ENCODE measurements at places on chromosomes 7 and 10.

DNA sequence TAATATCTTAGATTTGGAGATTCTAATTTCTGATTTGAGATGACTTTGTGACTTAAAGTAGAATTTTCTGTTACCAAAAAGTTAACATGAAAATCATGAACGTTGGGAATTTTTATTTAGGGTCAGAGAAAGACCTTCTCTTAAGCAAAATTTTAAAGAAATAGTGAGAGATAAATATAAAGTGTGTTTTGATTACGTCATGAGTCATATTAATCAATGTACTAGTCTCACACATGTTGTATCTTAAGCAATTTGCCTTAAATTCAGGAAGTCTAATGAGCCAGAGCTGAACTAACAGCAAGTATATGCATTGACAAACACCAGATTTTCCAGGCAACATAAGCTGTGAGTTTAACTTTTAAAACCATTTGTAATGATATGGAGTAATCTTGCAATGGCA, 765.5 kb upstream of the SORCS1 start:
- no peak for DNase-seq

DNA sequence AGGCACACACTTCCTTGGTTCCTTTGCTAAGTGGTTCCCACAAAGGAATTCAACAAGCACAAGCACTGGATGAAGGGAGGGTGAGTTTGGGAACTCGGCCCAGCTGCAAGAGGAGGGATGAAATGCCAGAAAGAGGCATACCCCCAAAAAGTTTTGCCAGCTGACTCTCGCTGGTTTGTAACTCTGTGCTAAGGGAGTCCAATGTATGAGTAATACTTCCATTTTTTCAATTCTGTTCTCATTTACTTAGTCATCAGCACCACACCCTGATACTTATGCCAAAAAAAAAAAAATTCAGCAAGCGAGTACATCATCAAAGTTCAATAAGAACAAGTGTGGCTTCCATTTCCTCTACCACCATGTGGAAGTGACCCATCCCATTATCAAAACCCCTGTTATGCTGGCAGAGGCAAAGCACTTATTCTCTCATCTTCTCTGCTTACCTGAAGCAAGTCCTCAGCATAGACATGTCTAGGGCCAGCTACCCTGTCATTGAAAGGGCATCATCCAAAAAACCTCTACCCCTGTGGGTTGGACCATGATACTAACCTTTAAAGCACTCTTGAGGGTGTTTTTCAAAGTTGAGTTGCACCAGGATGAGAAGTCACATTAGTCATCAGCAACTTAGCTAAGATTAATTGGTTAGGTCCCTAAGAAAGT, 6.9 kb upstream of the HYCC1 start:
- DNase-seq: no peak

- DNase-seq: no peak
Measured at GRCh38 chr7:142481548-142481947, 223.7 kb upstream of the PRSS58 start.

DNA sequence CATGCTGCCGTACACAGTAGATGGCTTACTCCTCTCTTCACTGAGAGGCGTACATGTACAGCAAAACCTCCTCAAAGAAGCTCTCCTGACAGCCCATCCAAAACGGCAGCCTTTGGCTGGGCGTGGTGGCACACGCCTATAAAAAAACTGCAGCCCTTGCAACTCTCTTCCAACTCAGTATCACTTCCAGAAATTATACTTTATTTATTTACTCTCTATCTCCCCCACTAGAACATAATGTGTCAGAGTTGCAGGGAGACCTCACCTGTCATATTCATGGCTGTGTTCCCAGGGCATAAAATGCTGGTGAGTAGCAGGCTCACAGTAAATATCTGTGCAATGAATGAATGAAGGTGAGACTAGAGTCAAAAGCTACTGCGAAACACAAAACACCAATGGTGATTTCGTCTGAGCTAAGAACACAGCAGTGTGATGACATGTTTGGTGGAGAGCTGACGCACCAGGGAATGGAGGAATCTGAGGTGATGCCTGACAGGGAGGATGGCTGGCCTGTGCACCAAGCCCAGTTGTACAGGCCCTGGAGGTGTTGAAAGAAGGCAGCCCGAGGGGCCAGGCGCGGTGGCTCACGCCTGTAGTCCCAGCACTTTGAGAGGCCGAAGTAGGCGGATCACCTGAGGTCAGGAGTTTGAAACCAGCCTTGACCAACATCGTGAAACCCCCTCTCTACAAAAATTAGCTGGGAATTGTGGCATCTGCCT, 55.3 kb downstream of the COBL start:
- DNase-seq: no peak

DNA sequence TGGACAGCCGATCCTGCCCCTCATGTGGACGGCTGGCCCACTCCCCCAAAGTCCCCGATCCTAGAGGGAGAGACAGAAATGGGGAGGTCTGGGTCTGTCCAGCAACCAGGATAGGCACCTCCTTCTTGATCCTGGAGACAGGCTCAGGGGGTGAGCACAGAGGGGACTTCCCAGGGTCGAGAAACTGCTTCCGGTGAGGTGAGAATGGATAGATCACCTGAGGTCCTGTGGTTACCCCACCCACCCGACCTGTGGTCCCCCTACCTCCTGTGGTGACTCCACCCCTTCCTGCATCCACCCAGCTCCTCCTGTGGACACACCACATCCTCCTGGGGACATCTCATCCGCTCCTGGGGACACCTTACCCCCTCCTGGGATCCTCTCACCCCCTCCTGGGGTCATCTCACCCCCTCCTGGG, 27.4 kb upstream of the RASGEF1A start:
- DNase-seq: no peak

DNA sequence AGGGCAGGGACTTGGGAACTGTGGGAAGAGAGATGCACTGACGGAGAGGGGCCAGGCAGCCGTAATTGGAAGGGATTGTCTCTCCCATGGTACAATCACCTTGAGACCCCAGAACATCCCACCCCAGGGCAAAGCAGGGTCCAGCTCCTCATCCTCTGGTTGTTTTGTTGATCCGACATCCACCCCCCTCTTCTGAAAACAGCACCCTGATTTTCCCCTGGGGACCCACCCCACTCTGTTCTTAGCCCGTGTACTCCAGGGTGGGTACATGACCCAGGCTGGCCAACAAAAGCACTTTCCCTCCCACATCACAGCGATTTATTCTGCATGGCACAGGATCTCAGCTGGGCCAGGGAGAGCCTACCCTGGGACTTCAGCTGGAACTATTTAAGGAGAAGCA, 14.1 kb downstream of the PDZD7 start:
- DNase-seq: no peak

All from GM10248 (cell line).